Fibroblast of pulmonary artery (primary cell): ENCODE measurements at places on chromosomes 13 and 19.
A peak's percentile ranks its signal among the peaks of the same experiment; 100 is the strongest.

- DNase-seq = no peak
Measured at GRCh38 chr19:12664406-12665280, 1.9 kb downstream of the MAN2B1 start.

DNA sequence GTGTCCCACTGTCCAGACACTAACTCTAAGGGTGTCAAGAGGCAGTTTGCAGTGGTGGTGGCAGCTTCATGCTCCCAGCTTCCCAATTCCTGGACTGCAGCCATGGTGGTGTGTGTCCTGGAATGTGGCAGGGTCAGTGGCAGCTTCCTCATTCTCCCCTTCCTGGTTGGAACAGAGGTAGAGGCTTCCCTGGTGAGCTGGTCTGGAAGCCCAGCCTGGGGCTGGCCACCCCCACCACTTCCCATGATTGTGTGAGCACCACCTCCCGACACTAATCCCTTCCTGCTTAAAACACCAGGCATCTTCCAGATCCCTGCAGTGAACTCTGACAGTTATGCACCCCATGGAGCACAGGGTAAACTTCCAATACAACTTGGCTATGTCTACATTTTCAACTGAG lies 134.9 kb downstream of the RAP2A start:
- DNase-seq = no peak

- no peak for DNase-seq
Measured at GRCh38 chr13:111476197-111476596, 155.8 kb downstream of the TEX29 start.

DNA sequence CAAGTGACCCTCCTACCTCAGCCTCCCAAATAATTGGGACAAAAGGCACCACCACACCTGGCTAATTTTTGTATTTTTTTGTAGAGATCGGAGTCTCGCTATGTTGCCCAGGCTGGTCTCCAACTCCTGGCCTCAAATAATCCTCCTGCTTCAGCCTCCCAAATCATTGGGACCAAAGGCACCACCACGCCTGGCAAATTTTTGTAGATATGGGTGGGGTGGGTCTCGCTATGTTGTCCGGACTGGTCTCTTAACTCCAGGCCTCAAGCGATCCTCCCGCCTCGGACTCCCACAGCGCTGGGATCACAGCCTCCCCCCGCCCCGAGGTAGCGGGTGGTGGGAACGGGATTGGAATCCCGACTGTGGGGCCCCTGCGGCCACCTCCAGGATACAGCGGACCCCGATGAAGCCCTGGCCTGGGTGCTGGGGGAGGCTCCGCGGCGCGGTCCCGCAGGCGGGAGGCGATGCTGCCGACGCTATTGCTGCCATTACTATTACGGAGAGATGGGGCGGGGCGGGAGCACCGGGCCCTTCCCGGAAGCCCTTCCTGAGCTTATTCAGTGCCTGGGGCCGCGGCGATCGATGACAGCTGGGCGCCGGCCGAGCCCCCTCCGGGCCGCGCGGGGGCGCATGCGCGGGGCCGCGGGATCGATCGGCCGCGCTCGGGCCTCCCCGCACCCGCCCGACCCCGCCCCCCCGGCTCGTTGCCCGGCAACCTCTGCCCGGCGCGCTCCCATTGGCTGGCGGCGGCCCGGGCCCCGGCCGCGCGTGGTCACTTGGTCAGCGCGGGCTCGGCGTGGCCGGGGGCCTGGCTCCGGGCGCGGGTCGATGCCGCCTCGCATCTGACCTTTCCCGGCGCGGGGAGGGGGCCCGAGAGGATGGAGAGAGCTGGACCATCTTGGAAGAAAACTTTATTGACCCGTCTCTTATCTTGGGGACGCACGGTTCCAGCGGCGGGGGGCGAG lies 27.9 kb upstream of the ONECUT3 start:
- DNase-seq = peak; percentile 52

GRCh38 chr13:22903301-22903700 lies 277.5 kb upstream of the SGCG start:
- no peak for DNase-seq

DNA sequence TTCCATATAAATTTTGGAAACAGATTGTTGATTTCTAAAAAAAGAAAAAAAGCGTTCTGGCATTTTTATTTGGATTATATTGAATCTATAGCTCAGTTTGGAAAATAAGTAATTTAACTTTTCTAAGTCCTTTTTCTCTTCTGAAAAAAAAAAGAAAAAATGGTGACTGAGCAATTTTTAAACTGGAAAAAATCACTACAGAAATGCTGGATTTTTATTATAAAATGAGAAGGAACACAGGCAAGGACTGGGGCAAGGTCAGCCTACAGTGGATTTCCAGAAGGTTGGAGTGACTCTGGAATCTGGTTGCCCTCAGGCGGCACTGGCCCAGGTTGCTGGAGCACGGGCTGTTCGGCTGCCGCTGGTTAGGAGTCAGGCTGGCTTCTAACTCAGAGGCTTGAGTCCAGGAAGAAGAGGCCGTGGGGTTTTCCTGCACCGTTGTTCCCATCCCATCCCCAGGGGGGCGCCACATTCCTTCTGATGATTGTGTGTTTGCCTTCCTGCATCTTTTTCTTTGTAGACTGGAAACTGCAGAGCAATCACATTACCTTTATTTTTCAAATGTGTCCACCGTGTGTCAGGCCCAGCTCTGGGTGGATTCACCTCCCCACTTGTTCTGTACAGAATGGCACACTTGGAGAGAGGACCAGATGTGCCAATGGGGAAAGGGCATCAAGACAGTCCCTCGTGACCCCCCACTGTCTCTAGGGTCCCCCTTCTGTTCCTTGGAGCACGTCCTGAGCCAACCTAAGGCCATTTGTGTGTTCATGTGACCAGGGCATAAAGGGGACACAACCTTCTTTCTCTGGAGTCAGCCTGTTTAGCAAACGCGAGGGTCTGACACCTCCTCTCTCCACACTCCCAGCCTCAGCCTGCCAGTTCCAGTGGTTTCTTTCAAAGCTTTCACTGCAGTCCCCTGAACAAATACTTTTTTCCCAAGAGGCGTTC lies 44.5 kb upstream of the GTF3A start:
- peak; percentile 44 for DNase-seq

GRCh38 chr13:50365408-50366391 lies 350.5 kb downstream of the KCNRG start:
- peak; percentile 66 for DNase-seq

DNA sequence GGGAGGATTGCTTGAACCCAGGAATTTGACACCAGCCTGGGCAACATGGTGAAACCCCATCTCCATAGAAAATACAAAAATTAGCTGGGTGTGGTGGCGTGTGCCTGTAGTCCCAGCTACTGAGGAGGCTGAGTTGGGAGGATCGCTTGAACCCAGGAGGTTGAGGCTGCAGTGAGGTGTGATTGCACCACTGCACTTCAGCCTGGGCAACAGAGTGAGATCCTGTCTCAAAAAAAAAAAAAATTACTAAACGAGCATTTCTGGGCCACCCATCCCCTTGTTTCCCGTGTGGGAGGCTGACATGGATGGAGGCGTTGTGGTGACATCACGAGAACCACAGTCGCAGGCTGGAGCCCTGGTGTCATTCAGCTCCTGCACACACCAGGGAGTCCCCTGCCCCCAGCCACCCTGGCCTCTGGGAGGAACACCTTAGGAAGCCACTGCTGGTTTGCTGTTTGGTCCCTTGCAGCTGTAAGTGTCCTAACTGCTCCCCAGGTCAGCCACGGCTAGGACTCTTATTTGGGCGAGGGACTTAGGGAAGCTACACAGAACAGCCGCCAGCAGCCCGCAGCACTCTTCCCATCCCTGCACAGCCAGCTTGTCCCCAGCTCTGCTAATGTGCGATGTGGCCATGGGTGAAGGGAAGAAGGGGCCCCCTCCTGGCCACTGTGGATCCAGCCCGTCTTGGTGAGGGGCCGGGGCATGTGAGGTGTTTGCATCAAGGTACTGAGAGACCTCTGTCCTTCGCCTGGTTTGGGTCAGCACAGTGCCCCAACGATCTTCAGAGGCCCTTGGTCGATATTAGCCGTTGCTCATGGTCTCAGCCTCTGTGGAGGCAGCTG lies 12.7 kb downstream of the NKPD1 start:
- no peak for DNase-seq

GRCh38 chr13:101747039-101747438 lies 294.6 kb downstream of the ITGBL1 start:
- no peak for DNase-seq

- peak; percentile 59 for DNase-seq
Measured at GRCh38 chr13:96958286-96958891, 35.9 kb downstream of the OXGR1 start.

- peak; percentile 89 for DNase-seq
Measured at GRCh38 chr13:38180126-38180525, 169.5 kb upstream of the UFM1 start.

DNA sequence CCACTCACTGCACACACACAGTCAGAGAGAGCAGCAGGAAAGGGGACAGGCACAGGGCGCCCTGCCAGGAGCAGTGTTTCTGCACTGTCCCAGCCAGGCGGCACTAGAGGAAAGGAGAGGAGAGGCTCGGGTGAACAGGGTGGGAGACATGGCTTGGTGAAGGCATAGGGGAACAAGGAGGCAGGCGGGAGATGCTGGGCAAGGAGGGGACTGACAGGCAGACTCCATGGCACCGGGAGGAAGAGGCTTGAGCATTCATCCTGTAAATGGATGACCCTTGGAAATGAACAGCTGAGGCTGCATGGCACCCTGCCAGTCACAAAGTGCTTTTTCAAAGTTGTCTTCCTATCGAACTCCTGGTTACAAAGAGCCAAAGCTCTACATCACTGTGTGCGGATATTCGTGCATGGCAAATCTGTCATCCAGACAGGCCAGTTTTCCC lies 22.4 kb downstream of the MED26 start:
- DNase-seq = no peak

- DNase-seq = peak; percentile 8
Measured at GRCh38 chr13:34747507-34747906, 194.6 kb upstream of the NBEA start.

DNA sequence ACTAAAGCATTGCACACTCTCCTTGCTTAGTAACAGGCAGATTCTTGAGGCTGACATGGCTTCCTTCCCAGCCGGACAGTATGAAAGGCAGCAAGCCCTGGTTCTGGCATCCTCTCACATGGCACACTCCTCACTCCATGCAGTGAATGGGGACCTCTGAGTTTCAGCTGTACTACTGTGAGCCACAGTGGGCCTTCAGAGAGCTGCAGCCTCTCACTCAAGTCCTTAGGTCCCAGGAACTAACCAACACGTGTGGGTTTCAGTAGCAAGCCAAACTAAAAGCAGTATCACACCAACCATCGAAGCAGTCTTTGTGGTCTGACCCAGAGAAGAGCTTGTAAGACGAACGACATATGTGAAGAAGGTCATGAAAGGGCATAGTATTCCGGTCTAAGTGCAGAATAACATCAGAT lies 128.2 kb downstream of the TBC1D4 start:
- no peak for DNase-seq

DNA sequence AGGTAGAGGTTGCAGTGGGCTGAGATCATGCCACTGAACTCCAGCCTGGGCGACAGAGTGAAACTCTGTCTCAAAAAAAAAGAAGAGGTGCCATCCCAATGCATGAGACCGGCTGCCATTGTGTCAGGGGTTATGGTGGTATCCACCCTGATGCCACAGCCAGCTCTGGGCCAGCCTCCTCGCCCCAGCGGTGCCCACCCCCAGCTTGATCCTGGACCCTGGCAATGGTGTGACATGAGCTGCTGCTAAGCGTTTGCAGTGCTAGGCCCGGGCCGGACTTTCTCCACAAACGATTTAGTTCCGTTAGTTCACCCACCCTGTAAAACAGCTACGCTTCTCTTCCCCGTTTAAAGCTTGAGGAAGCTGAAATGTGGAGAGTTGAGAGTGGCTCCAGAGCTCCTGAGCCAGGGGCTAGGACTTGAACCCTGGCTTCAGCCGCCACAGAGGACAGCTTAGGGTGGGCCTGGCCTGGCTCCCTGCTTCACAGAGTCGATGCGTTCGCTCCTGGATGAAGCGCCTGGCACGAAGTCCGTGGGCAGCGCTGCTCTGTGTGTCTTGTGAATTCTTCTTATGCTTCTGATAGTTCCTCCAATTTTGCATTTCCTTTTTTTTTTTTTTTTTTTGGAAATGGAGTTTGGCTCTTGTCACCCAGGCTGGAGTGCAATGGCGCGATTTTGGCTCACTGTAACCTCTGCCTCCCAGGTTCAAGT lies 25.5 kb downstream of the NKPD1 start:
- no peak for DNase-seq
